ENCODE measurements at places on chromosomes 7 and 10.

DNA sequence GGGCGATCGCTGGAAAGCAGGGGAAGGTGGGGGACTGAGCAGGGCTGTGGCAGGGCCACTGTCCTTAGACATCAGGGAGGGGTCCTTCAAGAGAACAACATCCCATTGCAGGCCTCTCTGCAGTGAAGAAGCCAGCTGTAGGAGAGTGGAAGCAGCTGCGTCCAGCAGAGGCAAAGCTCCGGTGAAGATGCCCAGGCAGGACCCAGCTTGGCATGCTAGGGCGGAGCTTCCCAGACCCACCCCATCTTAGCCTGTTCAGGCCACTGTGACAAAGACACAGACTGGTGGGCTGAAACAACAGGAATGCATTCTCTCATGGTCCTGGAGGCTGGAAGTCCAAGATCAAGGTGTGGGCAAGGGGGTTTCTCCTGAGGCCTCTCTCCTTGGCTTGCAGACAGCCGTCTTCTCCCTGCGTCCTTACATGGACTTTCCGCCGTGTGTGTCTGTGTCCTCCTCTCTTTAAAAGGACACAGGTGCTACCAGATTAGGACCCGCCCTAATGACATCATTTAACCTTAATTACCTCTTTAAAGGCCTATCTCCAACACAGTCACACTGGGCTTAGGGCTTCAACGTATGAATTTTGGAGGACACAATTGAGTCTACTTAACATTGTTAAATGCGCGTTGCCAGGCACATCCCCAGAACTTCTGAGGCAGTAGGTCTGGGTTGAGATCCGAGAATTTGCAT is 178.1 kb upstream of the GRB10 start:
- DNase-seq, result no peak

DNA sequence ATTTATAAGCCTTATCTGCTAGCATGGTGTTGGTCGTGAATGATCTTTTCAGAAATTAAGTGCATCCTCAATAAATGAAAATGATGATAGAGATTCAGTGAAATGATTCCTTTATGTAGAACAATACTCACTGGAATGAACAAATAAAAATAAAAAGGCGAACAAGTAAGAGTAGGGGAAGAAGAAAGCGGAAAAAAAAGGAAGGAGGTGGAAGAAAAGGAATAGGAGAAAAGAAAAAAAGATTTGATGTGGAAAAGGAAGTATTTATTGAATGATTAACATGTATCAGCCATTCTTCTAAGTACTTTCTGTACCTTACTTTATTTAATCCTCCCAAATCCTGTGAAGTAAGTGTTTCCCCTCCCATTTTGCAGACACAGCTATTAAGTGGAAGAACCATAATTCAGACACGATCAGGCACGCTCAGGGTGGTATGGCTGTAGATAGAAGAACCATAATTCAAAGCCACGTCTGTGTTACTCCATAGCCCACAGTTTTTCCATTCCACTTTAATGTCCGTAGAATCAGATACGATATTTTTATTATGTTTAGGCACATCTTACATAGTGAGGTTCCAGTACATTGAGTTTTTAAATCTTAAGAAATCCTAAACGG is 156.2 kb upstream of the LAMB4 start:
- DNase-seq, result no peak

- DNase-seq, result no peak
Observed at GRCh38 chr10:93947055-93947454, 46.7 kb upstream of the PLCE1 start.

GRCh38 chr10:75744261-75744660 is 312.8 kb downstream of the LRMDA start:
- no peak for DNase-seq

DNA sequence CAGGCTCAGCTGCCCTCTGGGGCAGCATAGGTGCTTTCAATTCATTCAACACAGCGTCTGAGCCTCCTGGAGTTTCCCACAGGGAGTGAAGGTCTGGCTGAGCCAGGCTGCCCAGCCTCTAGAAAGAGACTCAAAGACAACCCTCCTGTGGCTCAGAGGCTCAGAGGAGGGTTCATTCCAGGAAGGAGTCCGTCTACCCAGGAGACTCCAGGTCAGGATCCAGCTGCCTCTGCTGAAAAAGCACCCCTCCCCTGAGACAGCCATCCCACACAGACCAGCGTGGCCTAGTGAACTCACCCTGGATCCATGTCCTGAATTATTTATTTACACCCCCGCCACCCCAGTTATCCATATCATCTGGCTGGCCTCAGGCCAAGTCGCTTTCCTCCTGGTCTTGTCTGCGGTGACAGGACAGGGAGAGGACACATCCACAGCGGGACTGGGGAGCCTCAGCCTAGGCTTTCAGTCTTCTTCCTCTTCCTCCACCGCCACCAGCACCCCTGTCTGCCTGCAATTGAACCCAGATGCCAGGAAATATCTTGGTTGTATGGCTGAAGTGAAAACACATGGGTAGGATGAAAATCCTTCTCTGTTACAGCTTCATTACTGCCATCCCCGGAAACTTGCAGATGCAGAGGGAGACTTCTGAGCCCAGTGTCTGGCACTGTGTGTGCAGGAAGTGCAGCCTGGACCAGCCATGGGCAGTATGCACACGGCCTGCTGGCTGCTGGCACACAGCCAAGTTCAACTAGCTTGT is 44.0 kb upstream of the COL13A1 start:
- no peak for DNase-seq

All from activated gamma-delta T cell treated with Interleukin-2 at 50 U/mL for 16 hours (primary cell).